ENCODE measurements at places on chromosomes 7 and 10.

- DNase-seq = no peak
Observed at GRCh38 chr7:95491201-95491600, 5.5 kb downstream of the ASB4 start.

GRCh38 chr7:112302566-112302965 lies 96.1 kb downstream of the ZNF277 start:
- DNase-seq = no peak

DNA sequence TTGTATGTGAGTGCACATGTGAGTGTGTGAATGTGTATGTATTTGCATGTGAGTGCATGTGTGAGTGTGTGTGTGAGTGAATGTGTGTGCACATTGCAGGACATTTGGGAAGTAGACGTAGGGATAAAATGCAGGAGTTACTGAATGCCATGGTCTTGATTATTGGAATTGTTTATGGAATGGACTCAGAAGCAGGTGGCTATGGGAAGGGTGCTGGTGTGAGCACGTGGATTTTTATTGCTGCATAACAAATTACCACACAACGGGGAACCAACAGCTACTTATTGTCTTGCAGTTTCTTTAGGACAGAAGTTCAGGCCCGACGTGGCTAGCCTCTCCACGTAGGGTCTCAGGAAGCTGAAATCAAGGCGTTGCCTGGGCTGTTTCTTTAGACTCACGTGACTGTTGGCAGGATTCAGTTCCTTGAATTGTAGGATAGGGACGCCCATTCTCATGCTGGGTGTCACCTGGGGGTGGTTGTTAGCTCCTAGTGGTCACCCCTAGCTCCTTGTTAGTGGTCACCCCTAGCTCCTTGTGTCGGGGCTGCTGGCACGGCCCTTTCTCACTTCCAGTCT lies 48.3 kb upstream of the ZNF32 start:
- no peak for DNase-seq

- no peak for DNase-seq
Observed at GRCh38 chr7:26978146-26978545, 113.8 kb upstream of the SKAP2 start.

DNA sequence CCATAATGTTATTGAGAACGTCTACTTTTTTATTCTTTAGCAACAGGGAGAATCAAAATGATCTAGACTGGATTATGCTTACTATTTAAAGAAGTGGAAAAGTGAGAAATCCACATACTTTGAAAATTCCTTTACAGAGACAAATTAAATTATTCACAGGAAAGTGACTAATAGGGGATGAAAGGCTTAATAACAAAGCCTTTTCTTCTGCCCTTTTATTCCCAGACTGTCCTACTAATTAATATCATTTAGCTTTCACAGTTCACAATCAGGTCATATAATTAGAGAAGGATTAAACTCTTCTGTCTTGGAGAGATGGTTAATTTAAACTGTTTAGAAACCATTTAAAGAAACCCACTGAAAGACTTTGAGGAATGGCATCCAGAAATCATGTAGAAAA lies 58.8 kb downstream of the ARL4A start:
- DNase-seq = no peak

DNA sequence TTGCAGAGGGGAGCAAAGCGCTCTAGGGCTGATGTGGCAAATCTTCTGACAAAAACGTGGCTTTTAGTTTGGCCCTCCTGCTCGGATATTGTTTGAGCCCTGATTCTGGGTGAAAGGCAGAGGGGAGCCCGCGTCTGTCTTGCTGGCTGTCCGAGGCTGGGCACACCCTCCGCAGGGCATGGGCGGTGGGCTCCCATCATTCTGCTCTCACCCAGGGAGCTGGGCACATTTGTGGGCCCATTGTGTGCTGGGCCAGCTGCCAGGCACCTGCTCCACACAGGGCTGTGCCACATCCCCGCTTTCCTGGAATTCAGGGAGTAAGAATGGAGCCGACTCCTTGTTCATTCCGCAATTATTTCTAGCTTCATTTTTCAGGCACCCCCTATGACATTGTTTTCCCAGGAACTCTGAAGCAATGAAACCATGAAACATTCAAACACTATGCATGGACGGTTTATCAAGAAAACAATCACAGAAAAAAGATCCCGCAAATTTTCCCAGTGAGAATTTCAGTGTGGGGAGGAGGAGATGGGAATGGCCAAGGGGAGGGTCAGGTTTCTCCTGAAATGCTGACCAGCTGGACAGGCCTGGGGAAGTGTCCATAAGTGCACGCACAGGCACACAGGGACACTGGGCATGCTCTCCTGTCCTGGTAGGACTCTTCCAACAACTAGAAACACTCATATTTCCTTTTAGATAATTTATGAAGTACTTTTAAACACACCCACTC lies 341.1 kb downstream of the CXCL12 start:
- no peak for DNase-seq

- no peak for DNase-seq
Observed at GRCh38 chr10:23715363-23715762, 276.5 kb downstream of the OTUD1 start.

DNA sequence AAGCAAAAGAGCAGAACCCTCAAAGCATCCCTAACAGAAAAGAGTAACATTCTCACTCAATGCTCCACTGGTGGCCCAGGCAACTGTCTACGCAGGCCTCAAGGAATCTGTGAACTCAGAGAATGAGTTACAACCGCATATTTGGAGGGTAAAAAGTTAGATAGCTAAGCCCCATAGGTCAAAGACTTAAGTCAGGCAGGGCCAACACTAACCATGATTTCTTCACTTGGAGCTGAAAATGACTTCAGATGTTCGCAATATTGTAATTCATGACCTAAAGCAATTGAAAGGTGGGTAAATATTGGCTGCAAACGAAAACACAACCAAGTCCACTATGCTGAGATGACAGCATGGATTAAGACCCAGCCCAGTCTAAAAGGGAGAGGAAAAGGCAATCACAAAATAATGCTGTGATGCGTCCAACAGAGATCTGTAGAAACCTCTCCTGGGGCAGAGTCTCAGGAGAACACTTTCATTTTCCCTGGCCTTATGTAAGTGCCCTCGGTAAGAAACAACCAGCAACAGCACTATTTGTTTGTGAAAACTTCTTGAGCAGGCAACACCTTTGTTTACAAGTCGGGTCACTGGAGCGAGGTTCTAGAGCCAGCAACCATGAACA lies 176.5 kb downstream of the TNS3 start:
- DNase-seq = no peak

- no peak for DNase-seq
Observed at GRCh38 chr10:132492323-132493025, 45.1 kb upstream of the INPP5A start.

DNA sequence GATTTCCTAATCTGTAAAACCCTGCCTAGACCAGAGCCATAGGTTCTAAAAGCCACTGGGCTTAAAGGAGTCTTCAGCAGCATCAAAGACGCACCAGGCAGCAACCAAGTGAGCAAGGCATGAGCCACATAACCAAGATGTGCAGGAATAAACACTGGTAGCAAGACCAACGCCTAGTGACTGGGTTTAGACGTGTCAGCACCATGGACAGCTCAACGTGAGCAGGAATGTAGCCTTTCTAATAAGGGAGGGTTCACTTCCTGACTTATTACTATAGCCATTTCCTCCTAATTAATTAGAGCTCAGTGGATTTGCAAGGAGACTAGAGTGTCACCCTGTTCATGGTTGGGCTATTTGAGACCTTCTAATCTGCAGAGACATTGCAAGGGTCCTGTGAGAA lies 223.7 kb downstream of the LHFPL3 start:
- peak; percentile 2 for DNase-seq

DNA sequence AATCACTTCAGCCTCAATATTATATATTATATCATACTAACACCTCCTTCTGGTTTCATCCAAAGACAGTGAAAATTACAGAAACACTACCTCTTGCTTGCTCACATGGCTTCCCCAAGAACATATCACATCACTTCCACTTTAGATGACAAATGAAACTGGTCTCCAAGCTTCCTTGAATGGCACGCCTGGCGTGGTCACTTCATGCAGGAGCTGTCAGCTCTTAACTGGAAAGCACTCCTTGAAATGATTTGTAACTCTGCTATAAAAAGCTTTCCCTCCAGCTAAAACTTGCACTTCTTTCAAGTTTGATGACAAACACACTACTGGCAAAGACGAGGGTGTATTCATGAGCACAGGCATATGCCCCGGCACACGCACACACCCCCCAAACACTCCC lies 84.1 kb upstream of the INHBA start:
- DNase-seq = no peak

DNA sequence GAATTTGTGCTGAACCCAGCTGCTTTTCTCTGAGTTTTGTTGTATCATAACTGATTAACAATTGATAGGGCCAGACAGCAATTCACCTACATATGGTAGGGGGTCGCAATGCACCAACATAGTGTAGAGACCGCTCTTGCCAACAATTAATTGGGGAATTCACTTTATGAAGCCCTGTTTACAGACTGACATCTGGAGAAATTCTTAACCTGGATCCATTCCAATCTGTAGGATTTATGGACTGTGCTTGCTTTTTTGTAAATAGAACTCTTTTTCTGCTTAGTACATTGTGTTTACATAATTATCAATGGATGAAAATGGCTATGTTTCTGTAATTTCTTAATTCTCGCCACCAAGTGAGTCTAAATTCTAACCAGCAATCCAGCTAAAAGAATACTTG lies 311.7 kb upstream of the BMPER start:
- DNase-seq = no peak

GRCh38 chr7:101239191-101239950 lies 1.8 kb upstream of the CLDN15 start:
- no peak for DNase-seq

DNA sequence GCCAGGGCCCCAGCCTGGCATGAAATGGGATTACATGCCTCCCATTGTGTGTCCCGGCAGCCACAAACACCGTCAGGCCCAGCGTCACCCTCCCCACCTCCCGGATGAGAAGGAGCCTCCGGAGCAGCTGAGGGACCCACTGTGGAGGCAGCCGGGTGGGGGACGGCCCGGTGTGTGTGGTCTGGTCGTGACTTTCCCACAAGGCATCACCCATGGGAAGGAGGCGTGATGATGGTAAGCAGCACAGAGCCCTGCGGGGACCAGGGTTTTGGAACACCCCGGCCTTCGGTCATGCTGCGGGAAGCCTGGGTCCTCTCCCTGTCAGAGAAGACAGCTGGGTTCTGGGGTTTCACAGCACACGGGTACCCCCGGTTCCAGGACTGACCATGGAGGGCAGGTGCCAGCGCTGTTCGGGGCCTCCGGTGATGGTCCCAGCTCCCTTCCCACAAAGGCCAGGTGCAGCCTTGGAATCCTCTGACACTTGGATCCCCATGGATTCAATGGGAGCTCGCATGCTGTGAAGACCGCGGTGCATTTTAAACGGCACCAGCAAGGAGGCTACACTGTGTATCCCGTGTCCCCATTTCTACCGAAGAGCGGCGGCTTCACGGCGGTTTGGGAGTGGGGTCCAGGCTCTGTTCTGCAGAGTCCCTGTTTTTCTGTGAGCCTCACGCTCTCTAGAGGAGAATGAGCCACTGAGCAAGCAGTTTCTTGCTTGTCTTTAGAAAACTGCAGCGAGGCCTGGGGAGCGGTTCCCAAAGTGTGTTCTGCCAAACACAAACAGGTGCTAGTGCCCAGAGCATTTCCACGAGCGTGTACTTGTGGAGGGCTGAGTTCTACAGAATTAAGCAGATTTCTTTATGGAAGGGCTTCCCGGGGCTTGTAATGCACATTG lies 336.0 kb downstream of the ADARB2 start:
- no peak for DNase-seq

DNA sequence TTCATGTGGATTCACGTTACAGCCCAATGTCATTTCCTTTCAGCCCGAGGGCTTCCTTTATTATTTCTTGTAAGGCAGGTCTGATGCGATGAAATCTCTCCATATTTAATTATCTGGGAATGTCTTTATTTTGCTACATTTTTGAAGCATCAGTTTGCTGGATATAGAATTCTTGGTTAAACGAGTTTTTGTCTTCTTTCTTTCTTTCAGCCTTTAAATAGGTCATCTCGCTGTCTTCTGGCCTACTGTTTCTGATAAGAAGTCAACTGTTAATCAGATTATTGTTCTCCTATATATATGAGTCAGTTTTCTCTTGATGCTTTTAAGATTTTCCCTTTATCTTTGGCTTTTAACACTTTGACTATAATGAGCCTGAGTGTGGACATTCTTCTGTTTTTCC lies 184.7 kb downstream of the TMEM178B start:
- DNase-seq = no peak

DNA sequence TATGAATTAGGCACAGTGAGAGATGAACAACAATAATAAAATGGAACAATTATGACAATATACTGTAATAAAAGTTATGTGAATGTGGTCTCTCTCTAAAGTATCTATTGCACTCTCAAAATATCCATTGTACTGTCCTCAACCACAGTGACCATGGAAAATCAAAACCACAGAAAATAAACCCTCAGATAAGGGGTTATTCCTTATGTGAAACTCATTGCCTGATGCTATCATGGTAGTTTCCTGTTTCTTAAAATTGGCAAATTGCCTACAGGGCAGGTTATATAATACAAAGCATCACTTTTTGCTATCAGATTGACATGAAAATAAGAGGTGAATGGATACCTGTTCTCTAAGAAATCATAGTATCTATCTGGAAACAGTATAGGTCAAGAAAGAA lies 3.8 kb downstream of the MCM10 start:
- no peak for DNase-seq

- DNase-seq = no peak
Observed at GRCh38 chr7:34342387-34342786, 315.6 kb upstream of the NPSR1 start.

DNA sequence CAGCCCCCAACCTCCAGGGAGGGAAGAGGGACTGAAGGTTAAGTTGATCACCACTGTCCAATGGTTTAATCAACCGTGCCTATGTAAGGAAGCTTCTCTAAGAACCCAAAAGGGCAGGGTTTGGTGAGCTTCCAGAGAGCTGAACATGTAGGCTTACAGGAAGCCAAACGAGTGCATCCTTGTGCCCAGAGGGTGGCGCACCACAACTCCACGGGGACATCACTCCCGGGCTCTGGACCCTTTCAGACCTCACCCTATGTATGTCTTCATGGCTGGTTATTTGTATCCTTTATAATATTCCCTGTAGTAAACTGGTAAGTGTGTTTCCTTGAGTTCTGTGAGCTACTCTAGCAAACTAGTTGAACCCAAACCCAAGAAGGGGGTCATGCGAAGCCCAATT lies 11.5 kb upstream of the NFKB2 start:
- DNase-seq = no peak

GRCh38 chr10:60797200-60797599 lies 18.9 kb downstream of the CDK1 start:
- DNase-seq = no peak

- no peak for DNase-seq
Observed at GRCh38 chr10:60417024-60417423, 27.3 kb upstream of the ANK3 start.

DNA sequence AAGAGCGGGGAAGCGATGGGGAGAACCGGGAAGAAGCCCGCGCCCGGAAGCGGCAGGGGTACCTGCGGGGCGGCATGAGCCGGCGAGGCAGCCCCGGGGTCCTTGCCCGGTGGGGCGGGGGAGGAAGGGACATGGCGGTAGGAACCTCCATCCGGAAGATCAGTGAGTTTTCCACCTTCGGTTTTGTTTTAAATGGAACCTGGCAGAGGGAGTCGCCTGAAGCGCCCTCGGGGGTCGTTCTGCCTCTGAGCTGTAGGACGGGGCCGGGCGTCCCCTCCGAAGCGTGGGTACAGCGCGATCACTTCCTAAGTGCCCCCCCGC lies 471 bp downstream of the PFKP start:
- peak; percentile 40 for DNase-seq

All from stimulated activated CD4-positive, alpha-beta T cell treated with anti-CD3 and anti-CD28 coated beads, Interleukin-4, amount 100 ng/mL, for 1 hour (primary cell).